ENCODE measurements at places on chromosomes 2 and 18.

- DNase-seq: no peak
Measured at GRCh38 chr2:57920342-57920939, 126.2 kb upstream of the VRK2 start.

DNA sequence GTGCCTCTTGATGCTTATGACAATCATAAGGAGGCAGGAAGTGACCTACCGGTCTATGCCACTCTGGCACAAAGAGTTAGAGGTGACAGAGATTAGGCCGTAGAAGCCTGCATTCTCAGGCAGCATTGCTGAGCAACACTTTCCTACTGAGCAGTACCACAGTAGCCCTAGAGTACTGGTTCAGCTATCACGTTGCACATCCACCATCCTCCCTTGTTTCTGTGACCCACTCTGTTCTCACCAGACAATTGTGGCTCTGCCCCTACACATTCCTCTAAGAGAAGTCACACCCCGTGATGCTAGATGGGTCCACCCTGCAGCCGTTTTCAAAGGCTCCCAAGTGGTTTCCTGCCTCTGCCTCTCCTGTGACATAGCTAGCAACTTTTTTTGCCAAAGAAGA, 22.6 kb upstream of the SUCLG1 start:
- DNase-seq: peak; percentile 9

DNA sequence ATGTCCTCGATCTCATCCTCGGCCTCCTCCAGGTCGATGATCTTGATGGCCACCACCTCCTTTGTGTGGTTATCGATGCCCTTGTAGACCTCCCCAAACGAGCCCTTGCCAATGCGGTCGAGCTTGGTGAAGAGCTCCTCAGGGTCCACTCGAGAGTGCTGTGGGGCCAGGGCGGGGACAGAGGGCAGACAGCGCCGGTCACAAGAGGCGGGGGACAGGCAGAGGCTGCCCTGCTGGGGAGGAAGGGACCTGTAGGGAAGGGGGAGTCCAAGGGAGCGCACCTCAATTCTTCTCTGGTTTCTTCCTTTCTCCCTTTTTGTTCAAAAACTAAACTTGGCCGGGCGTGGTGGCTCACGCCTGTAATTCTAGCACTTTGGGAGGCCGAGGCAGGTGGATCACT, 6.8 kb downstream of the STK25 start:
- DNase-seq: no peak

- DNase-seq: no peak
Measured at GRCh38 chr2:52794581-52794980, 973.0 kb upstream of the CHAC2 start.

DNA sequence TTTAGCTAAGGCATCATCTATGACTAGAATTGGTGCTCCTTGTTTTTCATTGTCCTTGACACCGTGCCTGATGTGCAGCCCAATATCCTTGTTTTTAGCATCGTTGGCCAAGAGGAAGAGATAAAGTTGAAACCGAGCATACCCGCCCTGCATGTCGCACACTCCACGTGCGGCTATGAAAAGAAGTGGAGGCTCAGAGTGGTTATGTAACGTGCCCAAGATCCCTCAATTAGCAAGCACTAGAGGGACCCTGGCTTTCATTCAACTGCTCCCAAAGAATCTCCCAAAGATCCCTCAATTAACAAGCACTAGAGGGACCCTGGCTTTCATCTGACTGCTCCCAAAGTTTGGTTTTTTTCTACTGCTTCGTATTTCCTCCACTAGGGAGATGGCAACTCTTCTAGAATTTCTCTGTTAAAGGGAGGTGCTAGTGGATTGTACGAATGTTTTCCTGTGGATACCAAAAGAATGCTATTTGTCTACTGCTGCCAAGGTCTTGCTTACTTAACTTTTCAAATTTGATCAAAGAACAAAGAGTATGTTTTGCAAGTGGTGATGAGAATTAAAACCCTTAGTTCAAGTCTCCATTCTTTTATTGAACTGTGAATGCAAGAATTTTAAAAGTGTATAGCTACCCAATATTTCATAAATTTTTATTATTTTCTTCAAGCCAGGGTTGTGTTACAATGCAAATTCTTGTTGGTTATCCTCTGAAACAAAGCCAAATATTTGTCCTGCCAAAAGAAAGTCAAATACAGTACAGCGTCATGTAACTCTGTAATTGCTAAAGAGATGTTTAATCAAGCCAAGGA, 92.1 kb downstream of the AOX1 start:
- DNase-seq: no peak

GRCh38 chr2:196954001-196954400, 27.5 kb upstream of the PGAP1 start:
- no peak for DNase-seq

GRCh38 chr2:85355073-85355410, 473 bp downstream of the ELMOD3 start:
- DNase-seq: no peak

DNA sequence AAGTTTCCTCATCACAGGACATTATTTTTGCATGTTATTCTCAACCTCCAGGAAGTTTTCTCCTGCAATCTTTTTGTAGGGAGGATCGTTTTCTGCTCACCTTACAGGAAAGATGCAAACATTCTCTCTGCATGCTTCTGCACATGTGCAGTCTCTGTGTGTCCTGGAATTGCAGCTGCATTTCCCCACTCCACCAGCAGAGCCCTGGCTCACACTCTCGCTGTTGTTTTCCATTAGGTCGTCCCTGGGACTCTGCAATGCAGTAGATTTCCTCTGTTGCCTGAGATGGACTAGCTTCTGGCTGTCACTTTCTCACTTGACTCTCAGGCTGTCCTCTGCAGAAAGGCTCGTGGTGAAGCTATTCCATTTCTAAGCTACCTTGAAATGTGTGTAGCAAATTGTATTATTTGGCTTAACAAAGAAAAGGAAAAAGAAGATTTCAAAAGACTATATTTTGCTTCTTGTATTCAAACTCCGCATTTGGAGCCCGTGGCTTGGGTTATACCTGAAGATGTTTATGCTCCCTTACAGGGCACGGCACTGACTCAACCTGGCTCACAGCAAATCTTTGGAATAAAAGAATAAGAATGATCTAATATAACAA, 346.7 kb downstream of the RAD51AP2 start:
- DNase-seq: peak; percentile 50

- DNase-seq: no peak
Measured at GRCh38 chr18:50358844-50359243, 16.0 kb upstream of the SKA1 start.

GRCh38 chr2:96661324-96661723, 18.8 kb downstream of the FER1L5 start:
- DNase-seq: no peak

DNA sequence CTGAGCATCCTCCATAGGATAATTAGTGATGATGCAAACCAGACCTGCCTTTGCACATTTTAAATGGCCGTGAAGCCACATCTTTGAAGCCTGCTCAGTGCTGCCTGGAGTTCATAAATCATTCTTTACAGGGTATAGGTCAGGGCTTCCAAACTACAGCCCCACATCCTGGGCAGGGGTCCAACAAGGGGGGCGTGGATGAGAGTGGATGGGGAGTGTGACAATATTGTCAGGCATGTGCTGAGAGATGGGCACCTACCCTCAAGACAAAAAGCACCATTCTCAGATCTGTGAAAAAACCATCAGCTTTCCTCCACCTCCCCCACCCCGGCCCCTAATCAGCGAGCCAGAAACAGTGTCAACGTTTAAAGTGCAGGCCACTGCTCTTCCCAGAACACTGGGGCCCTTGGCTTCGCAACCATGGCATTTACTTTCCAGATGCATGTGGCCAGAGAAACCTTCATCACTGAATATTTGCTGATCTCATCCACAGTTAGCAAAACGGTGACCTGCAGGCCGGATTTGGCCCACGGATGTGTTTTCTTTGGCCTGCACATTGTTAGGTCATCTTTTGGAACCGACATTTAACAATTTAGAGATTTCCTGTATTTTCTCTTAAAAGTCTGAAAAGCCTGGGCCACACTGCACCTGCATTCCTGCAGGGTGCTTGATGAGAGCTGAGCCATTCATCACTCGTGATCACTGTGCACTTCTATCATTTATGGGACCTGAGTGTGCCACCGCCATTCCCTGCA, 130.7 kb downstream of the ANKRD44 start:
- no peak for DNase-seq
